M059J (cell line): ENCODE measurements at places on chromosomes 7 and 10. TPM values are rescaled to one million over a fixed set of nuclear protein-coding genes. Genes with fewer than 3 reads are reported as not detected.

The AOC1 gene
- 0.17 TPM in 1 of 2 replicates, not detected in the other for total RNA-seq

The OR2A12 gene
- not detected in 2 replicates for total RNA-seq

The ALOX5 gene
- total RNA-seq = not detected in 2 replicates

The ADRB1 gene
- 0.12 and 0.52 TPM in 2 replicates for total RNA-seq

The VWC2 gene
- under 0.01 TPM in 1 of 2 replicates, not detected in the other for total RNA-seq

The ACBD7 gene
- total RNA-seq = 0.64 and 5.8 TPM in 2 replicates

The IL2RA gene
- not detected in 2 replicates for total RNA-seq

The PTPN20 gene
- not detected in 2 replicates for total RNA-seq

The EIF4H gene
- total RNA-seq = 223 and 331 TPM in 2 replicates

The ZNF503 gene
- total RNA-seq = 9.1 and 13.8 TPM in 2 replicates

The MGAM2 gene
- total RNA-seq = not detected in 2 replicates
